HT1080 (cell line): ENCODE measurements at places on chromosomes 2 and 18.

- no peak for DNase-seq
Observed at GRCh38 chr18:6719910-6720683, 9.4 kb upstream of the ARHGAP28 start.

- DNase-seq = no peak
Observed at GRCh38 chr2:186379052-186379451, 107.0 kb upstream of the ZC3H15 start.

GRCh38 chr2:16223841-16224177 is 283.5 kb downstream of the MYCN start:
- no peak for DNase-seq

DNA sequence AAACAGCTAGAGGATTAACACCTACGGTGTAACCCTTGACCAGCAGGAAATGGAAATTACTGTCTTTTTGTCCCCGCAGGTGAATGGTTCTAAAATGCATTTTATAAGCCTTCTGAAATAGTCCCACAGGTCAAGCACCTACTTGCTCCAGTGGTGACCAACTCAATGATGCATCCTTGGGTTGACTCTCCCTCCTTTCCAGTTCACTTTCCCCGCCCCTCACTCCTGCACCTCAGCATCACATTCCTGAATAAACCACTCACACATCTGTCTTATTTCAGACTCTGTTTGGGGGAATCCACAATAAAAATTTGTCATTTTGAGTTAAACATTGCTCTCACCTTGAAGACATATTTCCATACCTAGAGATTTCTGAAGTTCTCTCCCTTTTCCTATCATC is 446.0 kb upstream of the TNP1 start:
- DNase-seq = no peak

DNA sequence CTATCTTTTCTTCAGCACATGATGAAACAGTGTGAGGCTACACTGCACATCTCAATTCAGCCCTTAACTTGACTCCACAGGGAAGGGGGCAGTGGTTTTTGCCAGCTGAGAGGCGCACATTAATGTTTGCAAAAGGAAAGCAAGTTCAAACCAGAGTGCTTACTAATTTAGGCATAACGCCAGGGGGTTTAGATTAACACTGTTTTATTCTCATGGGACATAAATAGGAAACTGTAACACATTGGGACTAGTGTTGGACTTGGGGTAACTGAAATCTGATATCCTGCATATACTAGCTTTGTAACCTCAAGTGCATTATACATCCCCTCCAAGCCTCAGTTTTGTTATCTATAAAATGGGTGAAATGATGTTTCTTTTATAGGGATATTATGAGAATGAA is 821.2 kb upstream of the ID2 start:
- peak; percentile 22 for DNase-seq

DNA sequence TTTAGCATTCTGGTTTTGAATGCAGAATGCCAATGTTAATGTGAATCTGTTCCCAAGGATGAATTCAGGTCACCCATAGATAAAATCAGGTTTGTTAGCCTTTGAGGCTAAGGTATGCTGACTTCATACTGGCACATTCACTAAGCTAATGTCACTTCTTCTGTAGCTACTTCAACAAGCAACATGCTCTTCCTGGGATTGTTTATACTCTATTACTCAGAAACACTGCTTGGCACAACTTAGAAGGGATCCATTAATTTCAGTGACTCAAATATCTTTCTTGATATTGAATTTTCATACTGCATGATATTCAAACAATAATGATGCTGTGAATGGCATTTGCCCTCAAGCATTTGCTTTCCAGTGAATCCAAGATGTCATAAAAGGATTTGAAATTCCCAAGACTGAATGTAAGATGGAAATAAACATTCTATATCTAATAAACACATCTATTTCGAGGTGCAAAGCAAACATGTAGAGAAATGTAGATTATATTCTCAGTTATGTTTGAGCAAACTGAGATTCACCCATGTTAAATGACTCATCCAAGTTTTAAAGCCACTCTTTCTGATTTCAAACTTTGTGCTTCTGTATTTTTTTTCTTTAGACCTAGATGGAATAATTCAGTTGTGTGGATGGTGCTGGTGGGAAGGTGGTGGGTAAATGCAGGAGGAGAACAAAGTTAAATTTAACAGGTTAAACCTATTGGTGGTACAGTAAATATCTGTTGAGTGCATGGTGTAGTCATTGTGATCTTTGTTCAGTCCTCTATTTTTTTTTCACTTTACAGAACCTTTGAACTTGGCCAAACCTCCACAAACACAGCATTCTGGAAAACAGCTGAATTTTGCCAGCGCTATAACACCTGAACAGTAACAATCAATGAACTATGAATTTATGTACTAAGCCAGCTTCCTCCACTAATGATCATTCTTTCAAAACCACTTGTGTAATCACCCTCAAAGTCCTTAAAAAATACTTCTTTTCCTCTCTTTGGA is 162.1 kb upstream of the XIRP2 start:
- DNase-seq = no peak

DNA sequence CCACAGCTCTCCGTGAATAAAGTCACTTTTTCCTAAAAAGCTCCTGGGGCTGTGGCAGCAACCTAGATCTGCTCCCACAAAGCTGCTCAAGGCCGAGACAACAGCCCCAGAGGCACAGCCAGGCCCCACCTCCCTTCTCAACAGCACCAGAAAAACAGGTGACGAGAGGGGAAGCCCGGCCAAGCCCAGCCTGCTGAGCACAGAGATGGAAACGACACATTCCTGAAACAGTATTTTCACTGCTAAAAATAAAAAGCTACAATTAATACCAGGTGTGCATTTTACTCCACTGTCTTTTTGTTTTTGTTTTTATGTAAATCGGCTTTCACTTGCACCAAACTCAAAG is 199.3 kb downstream of the HDAC4 start:
- DNase-seq = no peak

DNA sequence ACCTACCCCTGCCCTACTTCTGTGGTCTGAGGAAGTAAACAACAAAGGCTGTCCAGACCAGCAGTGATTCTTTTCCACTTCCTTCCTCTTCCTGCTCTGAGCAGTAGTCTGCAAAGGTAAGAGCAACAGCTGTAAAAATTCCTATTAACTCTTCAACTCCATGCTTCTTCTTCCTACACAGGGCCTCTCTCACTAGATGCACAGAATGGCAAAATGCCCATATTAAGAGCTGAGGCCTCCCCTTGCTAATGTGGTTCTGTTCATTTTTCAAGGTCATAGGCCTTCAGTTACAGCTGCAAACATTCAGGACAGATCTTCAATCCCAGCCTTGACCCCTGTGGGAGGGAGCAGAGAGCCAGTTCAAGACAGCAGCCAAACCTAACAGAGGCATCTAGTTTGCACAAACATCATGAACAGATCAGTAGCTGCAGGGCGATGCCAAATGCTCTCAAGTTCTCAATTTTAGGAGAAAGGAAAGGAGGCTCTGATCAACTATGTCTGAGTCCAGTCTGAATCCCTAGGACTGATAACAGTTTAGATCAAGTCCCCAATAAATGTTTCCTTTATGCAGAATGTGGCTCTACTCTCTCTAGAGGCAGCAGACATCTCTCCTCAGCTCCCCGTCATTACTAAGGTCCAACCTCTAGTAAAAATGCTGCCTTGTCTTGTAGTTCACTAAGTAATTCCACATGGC is 20.9 kb downstream of the SLC40A1 start:
- DNase-seq = no peak

- no peak for DNase-seq
Observed at GRCh38 chr2:215358312-215358845, 46.5 kb downstream of the ATIC start.
